ENCODE measurements at places on chromosomes 3 and 15. TPM values are rescaled to one million over a fixed set of nuclear protein-coding genes. Genes with fewer than 3 reads are reported as not detected.

The ATP13A5 gene
- 2.2 TPM for total RNA-seq

The WDR72 gene
- not detected for total RNA-seq

The SLCO2A1 gene
- 6.0 TPM for total RNA-seq

The RPL32 gene
- 595 TPM for total RNA-seq

The MED12L gene
- 61.9 TPM for total RNA-seq

DNA sequence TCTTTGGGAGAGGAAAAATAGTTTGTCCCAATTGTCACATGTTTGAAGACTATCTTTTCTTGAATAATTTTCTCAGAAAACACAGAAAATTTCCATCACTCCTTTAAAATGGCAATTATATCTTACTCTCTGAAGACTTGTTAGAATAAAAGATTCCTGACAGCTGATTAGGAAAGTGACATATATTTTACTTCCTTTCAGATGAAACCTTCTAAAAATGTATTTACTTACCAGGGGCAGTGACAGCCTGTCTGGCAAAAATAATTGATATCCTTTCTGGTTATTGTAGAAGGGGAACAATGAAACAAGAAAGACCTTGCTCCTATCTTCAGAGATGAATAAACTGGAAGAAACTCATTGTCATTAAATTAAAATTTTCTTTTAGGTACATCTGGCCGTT is 483.3 kb upstream of the GOLIM4 start:
- DNase-seq: no peak

- no peak for DNase-seq
Measured at GRCh38 chr3:188090620-188091309, 63.2 kb upstream of the LPP start.

DNA sequence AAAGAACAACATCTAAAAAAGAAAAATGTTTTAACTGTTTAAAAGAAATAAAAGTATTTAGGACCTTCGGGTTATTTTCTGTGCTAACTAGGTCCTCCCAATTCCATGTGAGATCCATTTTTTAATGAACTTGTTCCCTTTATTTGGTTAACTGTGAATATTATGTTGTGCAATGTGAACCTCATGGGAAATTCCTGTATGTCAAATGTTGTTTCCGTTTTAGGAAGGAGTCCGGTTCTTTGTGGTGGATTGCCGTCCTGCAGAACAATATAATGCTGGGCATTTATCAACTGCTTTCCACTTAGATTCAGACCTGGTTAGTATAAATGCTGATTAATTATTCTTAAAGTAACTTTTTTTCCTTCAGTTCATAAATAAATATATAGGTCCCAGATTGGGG is 35.5 kb upstream of the NIT2 start:
- no peak for DNase-seq

- DNase-seq: no peak
Measured at GRCh38 chr3:195821403-195822130, 9.8 kb upstream of the MUC4 start.

GRCh38 chr3:67654844-67655177 is 399 bp upstream of the SUCLG2 start:
- DNase-seq: no peak

DNA sequence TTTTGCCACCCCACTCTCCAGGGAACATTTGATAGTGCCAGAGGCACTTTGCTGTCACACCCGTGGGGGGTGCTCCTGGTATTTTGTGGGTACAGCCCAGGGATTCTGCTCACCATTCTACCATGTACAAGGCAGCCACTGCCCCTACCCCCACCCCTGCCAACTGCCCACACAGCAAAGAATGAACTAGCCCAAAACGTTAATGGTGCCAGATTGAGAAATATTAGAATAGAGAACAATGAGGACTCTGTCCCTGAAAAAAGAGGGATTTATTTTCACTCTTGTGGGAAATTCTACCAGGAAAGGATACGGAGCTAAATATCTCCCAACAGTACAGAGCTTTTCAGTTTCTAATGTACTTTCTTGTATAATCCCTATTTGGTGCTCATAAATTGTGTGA is 154.5 kb upstream of the SUCLG2 start:
- no peak for DNase-seq

DNA sequence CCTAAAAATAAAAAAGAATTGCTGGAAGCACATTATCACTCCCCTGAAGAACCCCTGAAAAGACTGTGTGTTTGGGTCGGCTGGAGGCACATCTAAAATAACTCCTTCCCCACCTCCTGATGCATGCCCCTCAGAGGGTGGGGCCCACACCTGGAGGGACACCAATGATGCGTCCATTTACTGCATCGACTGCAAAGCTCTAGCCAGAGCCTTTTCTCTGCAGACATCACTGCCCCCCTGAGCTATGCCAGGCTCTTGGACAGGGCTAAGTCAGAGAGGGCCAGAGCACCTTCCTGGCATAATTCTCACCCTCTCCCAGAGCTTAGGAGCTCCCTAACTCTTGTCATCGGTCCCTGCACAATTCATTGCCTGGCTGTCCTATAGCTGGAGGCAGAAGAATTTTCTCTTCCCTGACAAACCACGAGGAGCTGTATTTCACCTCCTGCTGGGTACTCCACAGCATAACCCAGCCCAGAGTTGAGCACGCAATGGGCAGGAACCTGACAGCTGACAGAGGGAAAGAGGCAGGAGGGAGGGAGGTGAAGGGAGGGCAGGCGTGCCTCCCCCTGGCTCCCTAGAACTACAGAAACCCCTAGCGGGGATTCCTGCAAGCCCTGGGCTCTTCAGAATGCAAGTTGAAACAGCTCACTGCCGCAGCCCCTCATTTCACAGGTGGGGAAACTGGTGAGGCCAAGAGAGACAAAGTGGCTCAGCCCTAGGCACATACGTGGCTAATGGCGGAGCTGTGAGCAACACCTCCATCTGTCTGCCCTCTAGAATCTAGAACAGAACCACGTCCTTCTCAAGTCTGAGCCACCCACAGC is 46.6 kb downstream of the XXYLT1 start:
- DNase-seq: peak; percentile 15

DNA sequence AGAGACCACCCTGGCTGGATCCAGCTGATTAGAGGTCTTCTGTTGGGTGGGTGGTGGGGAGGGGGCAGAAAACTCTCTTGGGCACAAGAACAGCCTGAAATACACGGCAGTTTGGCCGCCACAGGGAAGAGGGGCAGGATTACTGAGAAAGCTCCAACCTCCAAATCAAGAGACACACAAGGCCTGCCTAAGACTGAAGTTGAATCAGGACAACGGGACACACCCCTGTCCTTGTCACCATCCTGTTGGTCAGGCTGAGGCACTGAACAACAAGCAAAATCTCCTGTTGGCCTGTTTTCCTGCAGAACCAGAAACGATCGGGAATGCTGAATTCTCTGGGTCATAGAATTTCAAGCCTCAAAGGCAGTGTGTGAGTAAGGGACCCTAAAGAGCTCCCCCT is 247.8 kb downstream of the FAM43A start:
- DNase-seq: no peak

DNA sequence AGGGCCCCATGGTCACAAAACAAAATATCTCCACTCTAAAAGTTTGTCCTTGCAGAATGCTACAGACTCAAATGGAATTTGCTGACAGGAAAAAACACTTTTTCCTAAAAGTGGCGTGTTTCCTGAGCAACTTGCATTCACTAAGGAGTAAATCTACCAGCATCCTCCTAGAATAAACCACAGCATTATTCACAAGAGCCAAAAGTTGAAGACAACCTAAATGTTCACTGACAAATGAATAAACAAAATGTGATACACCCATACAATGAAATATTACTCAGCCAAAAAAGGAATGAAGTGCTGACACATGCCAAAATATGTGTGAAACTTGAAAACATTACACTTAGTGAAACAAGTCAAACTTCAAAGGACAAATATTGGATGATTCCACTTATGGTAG is 28.9 kb downstream of the ITGB5 start:
- no peak for DNase-seq
